ENCODE measurements at places on chromosomes 1 and 21.

DNA sequence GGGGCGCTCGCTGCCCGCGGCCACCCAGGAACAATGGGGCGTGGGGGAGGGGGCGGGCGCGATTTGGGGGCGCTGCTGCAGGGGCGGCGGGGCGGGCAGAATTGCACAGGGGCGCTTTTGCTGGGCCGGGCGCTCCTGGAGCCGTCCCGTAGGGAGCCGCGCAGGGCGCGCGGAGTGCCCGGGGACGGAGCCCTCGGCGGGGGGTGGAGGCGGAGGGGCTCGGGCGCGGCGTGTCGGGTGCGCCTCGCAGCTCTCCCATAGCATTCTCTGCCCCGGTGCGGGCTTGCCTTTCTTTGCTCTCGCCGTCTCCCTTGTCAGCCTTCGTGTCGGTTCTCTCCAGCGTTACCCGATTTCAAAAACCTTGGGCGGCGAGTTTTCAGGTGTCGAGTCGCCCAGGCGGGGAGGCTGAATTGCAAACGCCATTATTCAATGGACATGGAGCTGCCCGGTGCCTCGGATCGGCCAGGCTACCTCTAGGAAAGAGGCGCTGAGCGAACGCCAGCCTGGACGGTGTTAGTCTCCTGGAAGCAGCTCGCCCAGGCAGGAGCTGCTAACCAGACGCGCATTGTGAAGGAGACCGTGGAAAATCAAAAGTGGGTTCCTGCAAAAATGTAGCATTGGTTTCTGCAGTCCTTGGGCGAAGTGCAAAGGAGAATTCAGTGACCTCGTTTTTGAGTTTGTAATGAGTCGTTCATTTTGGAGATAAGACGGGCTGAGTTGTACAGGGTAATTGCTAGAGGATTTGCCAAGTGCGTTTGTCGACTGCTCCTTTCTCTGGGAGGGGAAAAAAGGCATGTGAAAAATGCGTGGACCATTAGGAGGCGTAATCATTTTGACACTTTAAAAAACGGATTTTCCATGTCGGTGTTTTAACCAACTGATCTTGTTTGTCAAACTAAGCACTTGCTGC, 626 bp downstream of the CXADR start:
- DNase-seq, result peak; percentile 20

DNA sequence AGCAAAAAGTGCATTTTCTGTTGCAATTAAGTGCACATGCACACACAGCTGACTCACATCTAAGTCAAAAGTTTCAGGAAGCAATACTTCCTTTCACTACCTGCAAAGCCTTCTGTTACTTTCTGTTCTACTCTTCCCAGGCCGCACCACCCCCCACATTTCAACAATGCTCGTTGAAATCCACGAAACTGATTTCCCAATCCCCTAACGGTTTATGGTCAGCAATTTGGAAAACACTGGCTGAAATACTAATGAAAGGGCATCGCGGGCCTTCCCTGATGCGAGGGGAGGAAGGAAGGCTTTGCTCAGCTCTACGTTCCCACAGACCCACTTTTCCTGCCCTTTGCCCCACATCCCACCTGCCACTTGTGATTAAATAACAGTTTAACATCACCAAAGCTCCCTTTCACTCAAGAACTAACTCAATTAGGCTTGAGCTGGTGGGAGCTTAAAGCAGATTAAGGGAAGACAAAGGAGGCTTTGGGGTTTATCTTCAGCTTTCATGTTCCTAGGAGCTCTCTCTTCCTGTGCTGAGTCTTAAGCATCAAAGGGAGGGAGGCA, 243.2 kb upstream of the RAB4A start:
- no peak for DNase-seq

GRCh38 chr1:116906812-116907211, 2.9 kb upstream of the PTGFRN start:
- no peak for DNase-seq

GRCh38 chr1:166471359-166471758, 304.6 kb upstream of the FAM78B start:
- DNase-seq, result no peak

DNA sequence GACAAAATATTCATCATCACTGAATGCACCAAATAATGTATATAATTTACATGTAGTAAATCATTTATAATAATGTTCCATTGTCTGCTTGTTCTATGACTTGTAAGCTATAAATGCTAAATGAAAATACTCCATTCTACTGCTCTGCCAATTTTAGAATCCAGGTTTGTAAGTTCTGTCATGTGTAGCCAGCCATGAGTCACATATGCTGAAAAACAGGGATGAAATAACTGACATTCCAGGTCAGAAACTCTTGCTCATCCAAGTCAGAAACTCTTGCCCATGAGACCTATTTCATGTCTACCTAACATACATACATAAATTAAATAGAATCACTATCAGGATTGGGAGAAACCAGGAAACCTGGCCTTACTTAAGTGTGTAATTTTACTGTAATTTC, 95.6 kb downstream of the ASH1L start:
- DNase-seq, result no peak

DNA sequence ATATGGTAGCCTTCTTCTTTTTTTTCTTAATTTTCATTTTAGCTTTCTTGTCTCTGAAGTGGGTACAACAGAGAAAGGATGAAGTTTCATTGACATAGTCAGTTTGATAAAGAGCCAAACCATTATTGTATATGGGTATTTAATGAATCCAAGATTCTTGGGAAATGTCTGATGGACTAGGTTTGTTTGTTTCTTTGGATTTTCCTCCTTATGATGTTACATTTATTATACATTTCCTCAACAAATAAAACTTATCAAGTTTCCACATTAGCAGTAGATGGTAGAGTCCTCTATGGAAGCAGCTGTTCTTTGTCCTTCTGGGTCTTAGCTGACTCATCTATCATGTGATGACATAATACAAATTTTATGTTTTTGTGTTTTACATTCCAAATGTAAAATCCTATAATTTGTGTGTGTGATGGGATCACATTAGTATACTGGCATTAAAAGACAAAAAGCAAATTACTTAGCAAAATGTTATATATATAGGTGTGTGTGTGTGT, 6.0 kb downstream of the COL24A1 start:
- DNase-seq, result no peak

- DNase-seq, result no peak
These were observed 220.7 kb downstream of the ASTN1 start for GRCh38 chr1:176943783-176944182.

GRCh38 chr1:108559215-108560186, at the start of gene EEIG2:
EEIG2 (plus strand) TSS chr1:108560100; CDS start chr1:108560429, 329 bp downstream.
- peak; percentile 95 for DNase-seq

GRCh38 chr1:62228136-62228882, 33.7 kb downstream of the L1TD1 start:
- no peak for DNase-seq

DNA sequence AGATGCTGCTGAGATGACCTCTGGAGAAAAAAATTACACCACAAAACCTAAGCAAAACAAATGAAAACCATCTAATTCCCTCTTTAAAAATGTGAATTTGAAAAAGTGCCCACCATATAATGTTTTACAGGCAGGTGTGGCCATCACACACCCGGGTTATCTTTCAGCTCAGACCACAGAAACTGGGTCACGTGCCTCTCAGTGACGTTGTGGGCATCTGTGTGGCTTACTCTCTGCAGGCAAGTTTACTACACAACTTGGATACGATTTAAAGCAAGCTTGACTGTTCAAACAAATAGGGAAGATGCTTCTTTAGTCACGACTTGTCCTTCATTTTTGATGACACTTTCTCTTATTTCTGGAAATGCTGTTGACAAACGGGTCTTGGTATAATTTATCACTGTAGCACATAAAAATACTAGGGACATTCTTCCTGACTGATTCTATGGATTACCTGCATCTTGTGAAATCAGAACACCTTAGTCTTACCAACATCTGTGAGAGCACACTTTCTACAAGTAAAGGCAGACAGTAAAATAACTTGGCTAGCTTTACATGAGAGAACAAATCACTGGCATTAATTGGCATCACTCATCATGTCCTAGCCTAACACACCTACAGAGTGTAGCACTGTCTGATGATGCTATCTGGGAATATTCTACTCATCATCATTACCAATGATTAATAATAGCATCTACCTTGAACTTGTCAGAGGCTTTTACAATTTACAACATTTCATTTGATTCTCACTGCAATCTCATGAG, 89.3 kb upstream of the EDEM3 start:
- DNase-seq, result peak; percentile 84

DNA sequence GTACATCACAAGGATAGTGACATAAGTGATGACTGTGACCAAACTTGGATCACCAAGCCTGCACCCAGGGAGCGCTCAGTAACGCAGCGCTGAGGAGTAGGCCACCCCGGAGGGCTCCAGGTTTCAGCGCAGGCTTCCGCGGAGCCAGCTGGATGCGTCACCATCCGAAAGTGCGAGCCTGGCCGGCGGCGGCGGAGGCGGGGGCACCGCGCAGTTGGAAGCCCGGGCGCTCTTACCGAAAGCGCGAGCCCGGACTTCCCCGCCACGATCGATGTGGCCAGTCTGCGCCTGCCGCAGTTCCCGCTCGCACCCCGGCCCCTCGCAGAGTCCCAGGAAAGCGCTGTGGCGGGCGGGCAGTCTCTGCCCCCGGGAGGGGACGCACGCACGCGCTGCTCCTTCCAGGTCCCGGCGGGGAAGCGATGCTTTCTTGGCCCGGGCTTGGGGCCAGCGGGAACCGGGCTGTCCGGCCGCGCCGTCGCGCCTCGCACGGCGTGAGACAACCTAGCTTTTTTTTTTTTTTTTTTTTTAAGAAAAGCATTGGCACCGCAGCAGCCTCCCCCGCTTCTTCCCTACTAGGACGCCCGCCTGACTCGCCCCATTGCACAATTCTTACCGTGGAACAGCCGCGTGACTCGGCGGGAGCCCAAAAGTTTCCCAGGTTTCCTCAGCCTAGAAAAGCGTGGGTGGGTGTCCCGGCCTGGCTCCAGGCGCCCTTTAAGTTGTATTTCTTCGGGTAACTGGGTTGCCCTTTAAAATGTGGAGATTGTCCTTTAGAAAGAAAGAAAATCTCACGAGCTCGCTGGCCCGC, 36.4 kb upstream of the JAK1 start:
- peak; percentile 45 for DNase-seq

DNA sequence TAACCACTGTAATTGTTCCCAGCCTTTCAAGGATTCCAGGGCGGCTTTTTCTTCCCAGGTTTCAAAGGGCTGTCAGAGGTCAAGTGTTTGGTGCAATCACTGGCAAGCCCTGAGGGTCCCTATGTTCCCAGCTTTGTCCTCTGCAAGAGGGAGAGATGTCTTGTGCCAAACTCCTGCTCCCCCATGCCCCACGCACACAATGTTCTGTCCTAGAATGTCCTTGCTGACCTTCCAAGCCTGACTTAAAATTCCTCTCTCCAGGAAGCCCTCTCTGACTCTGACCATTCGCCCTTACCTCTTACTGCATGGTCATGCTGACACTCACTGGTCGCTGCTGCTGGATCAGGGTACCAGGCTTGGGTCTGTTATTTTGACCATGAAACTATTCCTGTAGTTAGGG, 152.5 kb upstream of the KCND3 start:
- no peak for DNase-seq

DNA sequence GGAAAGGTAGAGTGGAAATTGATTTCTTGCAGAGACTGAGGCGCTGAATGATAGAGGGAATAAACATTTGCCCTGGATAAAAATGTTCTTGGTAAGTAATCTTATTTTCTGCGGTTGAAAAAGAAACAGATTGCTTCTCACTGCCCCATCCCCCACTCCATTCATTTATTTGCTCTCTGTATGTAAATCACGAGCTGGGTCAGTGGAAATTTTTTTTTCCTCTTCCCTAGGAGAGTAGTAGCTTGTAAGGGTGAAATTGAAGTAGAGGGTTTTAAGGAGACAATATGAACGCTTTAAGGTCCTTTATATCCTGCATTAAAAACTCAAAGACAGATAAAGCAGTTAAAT, 1.4 kb upstream of the BRINP3 start:
- no peak for DNase-seq

GRCh38 chr1:163774401-163774945, 452.7 kb downstream of the NUF2 start:
- DNase-seq, result no peak

DNA sequence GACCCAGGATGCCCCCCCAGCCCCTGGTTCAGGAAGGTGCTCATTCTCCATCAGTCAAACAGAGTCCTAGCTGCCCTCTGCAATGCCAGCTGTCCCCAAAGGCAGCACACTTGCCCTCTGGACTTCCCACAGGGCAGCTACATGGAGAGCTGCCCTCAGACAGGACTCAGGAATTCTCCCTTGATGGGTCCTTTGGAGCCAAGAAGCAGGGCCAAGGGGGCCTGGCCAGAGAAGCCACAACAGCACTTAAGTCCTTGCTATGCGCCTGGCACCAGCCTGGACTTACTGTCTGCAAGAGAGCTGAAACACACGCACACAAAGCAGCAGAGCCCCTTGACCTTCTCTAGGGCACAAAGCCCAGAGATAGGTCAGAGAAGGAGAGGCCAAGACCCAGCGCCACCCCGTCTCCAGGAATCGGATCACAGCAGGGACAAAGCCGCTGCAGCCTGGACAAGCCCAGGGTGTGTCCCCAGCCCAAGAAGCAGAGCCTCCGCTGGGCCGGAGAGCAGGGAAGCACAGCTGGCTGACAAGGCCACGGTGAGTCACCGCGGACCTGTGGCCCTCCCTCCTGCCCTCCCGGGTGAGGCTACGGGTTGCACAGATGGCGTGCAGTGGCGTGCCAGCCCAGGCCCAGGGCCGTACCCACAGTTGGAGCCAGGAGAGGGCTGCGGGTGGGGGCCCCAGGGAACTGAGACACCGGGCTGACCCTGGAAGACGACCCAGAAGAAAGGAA, 1.7 kb downstream of the WNT9A start:
- no peak for DNase-seq

DNA sequence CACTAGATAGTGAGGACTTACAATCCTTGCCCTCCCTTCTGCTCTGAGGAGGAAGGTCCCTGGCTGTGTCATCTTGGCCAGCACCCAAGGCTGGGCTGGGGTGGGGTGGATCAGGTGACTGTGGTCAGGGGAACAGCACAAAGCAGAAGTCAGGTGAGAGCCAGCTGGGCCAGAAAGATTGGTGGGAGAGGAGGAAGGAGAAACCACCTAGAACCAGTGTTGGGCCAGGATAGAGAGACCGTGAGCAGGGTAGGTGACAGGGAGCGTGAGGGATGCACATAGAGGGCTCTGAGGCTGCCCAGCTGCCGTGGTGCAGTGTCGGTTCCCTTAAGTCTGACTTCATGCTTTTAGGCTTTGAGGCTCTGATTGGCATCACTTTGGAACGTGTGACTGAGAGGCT, 22.7 kb downstream of the NCF2 start:
- peak; percentile 48 for DNase-seq

DNA sequence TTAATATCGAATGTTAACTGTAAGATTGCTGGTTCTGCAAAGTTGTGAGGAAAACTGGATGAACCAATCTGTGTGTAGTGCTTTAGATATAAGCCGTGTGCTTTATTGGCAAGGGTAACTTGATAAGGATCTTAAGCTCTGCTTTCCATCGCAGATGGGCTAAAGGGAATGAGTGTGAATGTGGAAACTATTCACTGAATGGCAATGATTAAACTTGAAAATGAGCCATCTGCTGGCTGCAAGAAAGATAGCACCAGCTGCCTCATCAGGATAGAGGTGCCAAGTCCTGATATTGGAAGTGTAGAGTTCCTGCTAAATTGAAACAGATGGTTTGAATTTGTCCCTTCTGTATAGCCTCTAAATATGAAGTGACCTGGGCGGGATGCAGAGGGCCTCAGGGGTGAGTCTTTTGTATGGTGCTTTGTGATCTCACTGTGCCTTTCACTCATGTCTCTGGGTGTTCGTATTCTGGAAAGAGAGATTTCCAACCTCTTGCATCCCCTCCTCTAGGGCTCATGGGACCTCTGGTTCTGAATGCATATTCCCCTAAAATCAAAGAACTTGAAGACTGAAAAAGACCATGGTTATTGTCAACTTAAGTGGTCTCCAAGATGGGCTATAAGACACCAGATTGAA, 9.2 kb downstream of the FCRL3 start:
- peak; percentile 13 for DNase-seq

GRCh38 chr1:169835647-169836046, 40.9 kb upstream of the METTL18 start:
- no peak for DNase-seq

- no peak for DNase-seq
These were observed 46.9 kb downstream of the RASSF5 start for GRCh38 chr1:206554211-206554610.

All from erythroblast (primary cell).